NCI-H2107 (cell line): ENCODE measurements at places on chromosomes 4 and X.

DNA sequence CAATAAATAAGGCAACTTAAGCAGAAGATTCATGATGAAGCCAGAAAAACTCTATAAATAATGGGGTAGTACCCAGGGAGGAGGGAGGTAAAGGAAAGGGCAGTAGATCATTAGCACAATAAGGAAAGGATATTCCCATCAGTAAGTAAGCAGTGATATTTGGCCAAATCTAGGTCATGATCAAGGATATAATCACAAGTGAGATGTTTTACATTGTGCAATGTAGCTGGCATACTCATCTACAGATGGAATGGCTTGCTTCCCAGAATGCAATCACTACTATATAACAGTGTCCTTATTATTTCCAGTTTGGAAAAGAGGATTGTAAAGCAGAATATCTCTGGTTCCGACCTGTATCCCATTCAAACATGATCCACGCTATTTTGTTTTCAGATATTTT lies 483.4 kb downstream of the RPA4 start:
- no peak for DNase-seq

DNA sequence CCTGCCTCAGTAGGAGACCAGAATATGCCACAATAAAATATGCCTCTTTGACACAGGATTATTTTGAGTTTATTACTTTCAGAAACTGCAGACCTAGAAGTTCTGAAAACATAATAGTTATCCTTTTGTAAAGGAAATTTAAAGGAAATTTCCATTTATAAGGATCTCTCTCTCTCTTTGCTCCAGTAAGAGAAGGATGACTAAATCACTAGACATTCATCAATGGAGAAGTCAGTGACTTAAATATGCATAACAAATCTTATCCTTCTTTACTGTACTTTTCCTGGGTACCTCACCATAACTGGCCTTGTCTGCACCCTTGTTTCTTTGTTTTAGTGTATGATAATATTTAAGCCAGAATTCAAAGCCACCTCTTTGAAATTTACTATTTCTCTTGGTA lies 28.3 kb upstream of the OPHN1 start:
- no peak for DNase-seq

DNA sequence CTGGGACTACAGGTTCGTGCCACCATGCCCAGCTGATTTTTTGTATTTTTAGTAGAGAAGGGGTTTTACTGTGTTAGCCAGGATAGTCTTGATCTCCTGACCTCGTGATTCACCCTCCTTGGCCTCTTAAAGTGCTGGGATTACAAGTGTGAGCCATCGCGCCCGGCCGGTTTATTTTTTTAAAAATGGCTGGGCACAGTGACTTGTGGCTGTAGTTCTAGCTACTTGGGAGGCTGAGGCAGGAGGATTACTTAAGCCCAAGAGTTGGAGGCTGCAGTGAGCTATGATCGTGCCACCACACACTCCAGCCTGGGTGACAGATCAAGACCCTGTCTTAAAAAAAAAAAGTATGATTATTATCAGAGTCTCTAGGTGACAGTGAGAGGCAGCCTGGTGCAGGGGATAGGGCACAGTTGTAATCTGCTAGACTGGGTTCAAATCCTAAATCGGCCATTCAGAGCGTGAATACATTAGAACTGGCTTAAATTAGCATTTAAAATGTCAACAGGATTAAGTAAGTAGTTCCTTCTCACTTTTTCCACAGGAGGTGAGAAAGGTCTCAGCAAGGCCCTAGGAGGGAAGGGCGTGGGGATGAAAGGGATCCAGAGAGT lies 435 bp upstream of the MGST2 start:
- no peak for DNase-seq

GRCh38 chr4:166309286-166309685 lies 436.2 kb downstream of the TLL1 start:
- DNase-seq: no peak

DNA sequence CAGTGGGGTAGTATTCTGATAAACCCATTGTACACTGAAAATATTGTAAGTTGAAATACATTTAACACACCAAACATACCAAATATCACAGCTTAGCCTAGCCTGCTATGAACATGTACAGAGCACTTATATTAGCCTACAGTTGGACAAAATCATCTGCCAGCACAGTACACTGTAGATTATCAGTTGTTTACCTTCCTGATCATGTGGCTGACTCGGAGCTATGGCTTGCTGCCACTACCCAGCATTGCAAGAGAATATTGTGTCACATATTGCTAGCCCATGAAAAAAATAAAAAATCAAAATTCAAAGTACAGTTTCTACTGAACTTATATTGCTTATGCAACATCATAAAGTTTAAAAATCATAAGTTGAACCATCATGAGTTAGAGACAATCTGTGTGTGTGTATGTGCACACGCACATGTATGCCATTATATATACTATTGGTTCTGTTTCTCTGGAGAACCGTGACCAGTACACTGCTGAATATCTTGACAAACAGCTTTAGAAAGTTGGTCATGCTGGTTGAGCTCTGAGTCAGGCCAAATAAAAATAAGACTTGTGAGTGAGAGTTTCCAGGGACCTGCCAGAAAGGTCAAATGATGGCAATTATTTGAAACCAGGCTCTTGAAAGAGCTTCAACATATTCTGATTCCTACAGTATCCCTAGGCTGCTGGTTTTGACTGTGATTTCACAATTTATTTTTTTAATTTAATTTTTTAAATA lies 238.5 kb downstream of the PRR32 start:
- no peak for DNase-seq

DNA sequence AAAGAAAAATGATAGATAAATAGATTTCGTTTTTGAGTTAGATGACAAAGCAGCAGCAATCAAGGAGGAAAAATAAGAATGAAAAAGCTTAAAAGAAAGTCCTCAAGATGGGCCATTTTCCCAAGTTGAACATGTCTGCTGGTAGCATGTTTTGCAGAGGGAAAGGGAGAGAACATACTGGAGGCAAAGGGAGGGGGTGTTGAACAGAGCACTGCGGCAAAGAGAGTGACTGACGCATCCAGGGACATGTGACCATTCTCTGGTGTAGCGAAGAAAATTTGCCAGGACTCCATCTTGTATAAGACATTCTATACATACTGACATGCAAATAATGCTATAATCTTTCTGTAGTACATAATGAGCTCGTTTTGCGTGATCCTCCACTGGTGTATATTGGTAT lies 1.2 kb downstream of the LINC00632 start:
- no peak for DNase-seq

GRCh38 chr4:108477527-108478108 lies 142.8 kb upstream of the RPL34 start:
- DNase-seq: no peak

DNA sequence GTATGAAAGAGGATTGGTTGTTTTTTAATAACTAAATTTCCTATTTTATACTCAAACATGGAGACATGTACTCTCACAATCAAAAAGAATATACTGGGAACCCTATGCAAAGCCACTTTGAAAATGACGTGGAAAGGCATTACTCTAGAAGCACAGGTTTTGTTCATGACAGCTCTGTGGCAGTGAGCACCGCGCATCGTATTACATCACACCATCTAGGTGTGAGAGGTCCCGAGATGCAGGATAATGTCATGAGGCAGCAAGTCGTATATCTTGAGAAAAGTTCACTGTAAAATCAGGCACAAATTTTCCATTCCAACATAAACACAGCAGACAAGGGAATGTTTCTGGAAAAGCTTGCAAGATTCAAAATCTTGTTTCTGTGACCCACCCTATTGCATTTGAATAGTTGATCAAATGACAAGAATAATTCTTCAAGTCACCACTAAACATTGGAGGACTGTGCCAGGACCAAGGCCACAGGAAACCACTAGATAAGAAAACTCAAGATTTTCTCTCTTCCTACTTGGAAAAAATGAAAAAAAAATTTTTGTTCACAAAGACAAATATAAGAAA lies 127.6 kb downstream of the LDB2 start:
- no peak for DNase-seq

DNA sequence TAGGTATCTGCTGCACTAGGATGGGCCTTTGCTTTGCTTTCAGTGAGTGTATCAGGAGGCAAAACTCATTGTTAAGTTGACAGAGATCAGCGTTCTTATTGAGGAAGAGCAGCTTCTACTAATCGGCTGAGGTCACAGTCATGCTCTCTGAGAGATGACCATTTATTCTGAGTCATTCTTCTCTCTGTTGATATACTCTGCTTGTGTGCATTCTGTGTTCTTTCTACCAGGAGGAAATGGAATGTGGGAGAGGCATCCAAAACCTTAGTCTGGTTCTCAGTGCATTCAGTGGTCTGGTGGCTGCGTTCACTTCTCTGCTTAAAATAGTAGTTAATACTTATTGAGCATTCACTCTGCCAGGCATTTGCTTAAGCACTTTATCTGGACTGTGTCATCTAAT lies 66.2 kb downstream of the RRAGB start:
- no peak for DNase-seq

DNA sequence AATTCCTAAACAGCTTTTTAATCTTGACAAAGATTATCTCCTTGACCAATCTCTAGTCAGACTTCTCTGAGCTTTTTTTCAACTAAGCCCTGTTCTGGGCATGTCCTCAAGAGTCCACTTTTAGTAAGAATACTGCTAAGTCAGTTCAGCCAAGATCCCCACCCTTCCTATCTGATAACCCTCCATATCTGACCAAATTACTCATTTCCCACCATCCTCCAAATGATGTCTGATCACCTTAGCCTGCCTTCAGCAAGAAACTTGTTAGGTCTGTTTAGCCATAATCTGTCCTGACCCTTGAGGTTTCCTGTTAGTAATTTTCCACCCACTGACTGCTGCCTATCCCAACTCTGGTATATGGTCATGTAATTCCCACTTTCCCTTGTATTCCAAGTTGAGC lies 65.2 kb downstream of the FAM13A start:
- no peak for DNase-seq

GRCh38 chrX:55039471-55039870 lies 8.7 kb upstream of the ALAS2 start:
- DNase-seq: no peak

GRCh38 chr4:12580787-12581186 lies 903.4 kb downstream of the RAB28 start:
- no peak for DNase-seq

DNA sequence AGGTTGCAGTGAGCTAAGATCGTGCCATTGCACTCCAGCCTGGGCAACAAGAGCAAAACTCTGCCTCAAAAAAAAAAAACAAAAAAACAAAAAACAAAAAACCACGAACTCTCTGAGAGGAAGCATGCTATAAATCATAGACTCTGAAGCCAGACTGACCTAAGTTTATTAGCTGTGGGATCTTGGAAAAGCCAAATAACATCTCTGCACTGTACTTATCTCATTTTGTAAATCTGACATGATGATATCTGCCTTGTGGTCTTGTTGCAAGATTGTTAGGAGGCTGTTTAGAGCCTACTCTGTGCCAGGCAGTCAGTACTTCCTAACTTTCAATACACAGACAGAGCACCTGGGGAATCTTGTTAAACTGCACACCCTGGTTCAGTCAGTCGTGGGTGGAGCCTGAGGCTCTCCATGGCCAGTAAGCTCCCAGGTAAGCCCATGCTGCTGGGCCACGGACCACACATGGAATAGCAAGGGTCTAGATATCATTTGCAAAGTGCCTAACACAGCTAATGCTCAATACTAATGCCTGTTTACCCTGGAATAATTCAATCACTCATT lies 107.6 kb upstream of the SMIM10 start:
- no peak for DNase-seq

DNA sequence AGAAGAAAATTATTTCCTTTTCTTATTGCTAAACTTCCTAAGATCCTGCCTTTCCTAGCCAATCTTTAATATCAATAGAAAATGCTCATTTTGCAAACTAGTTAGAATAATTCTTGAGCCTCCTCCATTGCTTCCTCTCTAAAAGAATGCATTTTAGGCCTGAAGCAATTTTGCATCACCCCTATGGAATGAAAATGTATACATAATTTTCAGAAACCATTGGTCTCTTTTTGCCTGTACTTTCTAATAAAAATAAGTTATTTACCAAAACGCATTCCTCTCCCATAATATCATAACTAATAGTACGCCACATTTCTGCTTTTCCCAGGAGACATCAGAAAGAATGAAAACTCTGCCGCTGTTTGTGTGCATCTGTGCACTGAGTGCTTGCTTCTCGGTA lies 1.7 kb downstream of the MUC7 start:
- no peak for DNase-seq

DNA sequence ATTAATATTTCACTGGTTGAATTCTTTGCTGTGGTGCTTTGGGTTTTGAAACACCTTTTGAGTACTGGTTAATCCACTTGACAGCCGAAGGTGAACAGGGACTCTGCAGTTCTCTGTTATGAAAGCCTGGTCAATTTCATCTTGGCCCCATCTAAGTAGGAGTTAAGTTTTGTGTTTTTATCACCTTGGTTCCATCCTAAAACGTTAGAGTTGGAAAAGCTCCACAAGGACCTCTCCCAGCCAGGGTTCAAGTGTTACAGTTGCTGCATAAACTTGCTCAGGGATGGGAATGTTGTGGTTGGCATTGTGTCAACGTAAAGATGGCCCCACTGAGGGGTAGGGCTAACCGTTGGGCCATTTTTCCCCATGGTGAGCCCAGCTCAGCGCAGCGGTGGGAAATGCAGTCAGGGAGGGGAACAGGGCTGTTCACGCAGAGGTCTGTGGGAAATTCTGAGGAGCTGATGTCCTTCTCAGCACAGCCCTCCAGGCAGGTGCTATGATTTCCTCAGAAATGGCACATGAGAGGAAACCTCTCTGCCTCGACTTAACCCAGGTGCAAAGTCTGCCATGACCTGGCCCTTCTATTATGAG lies 188.7 kb downstream of the STIM2 start:
- no peak for DNase-seq

- no peak for DNase-seq
Observed at GRCh38 chr4:149964001-149964796, 114.0 kb upstream of the DCLK2 start.

GRCh38 chr4:123953566-123953965 lies 557.0 kb downstream of the SPRY1 start:
- DNase-seq: no peak

- DNase-seq: no peak
Observed at GRCh38 chrX:118148737-118149136, 32.1 kb upstream of the KLHL13 start.

DNA sequence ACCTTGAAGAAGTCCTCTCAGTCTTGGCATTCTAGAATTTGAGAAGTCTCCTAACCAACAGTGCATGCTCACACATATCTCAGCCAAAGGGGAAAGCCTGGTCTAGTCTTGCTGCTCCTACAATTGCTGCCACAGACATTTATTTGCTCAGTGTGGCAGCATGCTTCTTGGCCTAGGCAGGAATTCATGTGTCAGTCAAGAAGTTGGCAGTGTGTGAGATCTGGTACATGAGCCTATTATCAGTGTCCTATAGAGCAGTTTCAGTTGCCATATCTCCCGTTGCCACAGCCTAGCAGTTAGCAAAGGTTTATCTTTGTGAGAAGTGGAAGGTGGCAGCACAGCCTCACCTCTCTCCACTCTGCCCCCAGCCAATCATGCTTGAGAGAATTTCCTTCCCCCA lies 176.9 kb upstream of the ARHGEF9 start:
- DNase-seq: no peak
